ENCODE measurements at places on chromosomes 5 and 9. TPM values are rescaled to one million over a fixed set of nuclear protein-coding genes. Genes with fewer than 3 reads are reported as not detected.
A peak's percentile ranks its signal among the peaks of the same experiment; 100 is the strongest.

SNAPC4 gene
- total RNA-seq, result 15.4 TPM

GRCh38 chr9:16661816-16662215, 208.7 kb downstream of the BNC2 start:
- no peak for DNase-seq

DNA sequence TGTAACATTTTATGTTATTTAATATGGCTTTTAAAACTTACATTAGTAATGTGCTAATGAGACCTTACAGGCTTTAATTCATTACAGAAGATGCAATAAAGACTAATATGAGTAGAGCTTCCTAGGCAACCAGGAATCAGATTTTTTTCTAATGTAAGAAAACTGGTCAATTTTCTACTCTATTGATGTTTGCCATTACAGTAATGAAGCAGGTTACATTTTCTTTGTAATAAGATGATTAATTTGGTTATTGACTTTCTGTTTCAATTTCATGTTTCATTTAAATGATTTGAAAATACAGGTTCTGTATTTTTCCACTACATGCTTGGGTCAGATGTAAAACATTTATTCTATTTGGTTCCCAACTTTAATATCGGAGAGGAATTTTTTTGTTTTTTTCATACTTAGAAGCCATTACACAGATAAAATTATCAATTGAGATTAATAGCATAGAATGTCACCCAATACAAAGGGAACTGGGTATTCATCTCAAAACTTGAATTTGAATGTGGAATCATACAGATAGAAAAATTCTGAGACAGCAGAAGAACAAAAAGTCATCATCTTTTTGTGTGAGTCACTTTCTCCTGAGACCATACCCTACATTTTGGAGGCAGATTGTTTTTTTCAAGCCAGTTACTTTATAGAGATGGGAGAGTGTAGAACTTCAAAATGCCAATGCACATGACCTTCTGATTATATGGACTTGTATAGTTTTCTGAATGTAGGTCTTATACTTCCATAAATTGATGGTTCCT, 133.6 kb upstream of the HMHB1 start:
- DNase-seq, result no peak

EIF4E1B gene
- total RNA-seq, result 2.4 TPM

- DNase-seq, result no peak
Observed at GRCh38 chr9:37474438-37474837, 9.2 kb upstream of the ZBTB5 start.

DNA sequence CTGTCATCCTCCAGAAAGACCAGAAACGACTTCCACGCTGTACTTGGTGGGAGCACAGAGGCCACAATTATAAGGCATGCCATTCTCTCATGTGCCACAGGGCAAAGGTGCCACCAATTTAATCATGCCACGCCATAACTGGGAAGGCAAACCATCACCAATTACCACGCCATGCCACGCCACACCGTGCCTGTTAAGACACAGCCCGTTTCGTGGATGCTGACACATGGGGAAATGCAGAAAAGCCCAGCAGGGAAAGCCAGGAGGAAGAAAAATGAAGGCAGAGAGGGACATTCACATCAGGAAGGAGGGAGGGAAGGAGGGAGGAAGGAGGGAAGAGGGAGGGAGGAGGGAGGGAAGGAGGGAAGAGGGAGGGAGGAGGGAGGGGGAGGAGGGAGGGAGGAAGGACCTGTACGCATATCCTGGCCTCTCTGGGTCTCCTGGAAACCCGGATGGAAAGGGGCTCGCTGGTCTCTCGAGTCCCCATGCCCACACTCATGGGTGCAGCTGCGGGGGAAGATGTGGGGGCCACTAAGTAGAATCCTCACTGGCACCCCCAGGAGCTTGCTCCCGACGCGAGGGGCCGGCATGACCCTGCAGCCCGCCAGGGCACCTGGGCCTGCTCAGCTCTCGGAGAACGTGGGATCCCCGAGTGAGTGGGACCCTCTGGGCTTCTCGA, 61.7 kb upstream of the UBAC1 start:
- no peak for DNase-seq

DNA sequence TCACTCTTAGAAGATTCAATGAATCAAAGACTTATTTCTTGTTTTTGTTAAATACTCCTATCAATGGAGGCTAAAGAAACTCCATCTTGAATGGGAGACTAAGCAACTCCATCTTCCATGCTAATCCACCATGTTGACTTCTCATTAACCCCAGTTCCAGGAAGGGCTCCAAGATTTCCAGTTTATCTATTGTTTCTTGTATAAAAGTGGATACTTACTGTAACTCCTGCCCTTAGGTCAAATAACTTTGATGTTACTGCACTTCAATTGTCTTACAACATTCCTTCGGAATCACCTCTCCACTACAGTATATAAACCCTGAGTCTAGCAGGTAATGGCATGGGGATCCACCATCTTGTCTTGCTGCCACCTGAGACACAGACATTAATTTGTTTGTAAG, 63.0 kb downstream of the PUM3 start:
- DNase-seq, result no peak

GCNT4 gene
- not detected for total RNA-seq

CTXN3 gene
- total RNA-seq, result not detected

GNPDA1 gene
- total RNA-seq, result 23.1 TPM

- no peak for DNase-seq
Observed at GRCh38 chr5:135986891-135987401, 32.2 kb upstream of the LECT2 start.

IFNA13 gene
- total RNA-seq, result not detected

- DNase-seq, result no peak
Observed at GRCh38 chr5:38739011-38739704, 106.7 kb upstream of the OSMR start.

SPINK13 gene
- total RNA-seq, result not detected

- peak; percentile 85 for DNase-seq
Observed at GRCh38 chr9:68685770-68686169, 19.3 kb upstream of the PIP5K1B start.

SLC4A9 gene
- 2.6 TPM for total RNA-seq

SPINK9 gene
- total RNA-seq, result not detected

CSF2 gene
- total RNA-seq, result not detected

Measured in OCI-LY7 (cell line).